ENCODE measurements at places on chromosomes 16 and 17.

DNA sequence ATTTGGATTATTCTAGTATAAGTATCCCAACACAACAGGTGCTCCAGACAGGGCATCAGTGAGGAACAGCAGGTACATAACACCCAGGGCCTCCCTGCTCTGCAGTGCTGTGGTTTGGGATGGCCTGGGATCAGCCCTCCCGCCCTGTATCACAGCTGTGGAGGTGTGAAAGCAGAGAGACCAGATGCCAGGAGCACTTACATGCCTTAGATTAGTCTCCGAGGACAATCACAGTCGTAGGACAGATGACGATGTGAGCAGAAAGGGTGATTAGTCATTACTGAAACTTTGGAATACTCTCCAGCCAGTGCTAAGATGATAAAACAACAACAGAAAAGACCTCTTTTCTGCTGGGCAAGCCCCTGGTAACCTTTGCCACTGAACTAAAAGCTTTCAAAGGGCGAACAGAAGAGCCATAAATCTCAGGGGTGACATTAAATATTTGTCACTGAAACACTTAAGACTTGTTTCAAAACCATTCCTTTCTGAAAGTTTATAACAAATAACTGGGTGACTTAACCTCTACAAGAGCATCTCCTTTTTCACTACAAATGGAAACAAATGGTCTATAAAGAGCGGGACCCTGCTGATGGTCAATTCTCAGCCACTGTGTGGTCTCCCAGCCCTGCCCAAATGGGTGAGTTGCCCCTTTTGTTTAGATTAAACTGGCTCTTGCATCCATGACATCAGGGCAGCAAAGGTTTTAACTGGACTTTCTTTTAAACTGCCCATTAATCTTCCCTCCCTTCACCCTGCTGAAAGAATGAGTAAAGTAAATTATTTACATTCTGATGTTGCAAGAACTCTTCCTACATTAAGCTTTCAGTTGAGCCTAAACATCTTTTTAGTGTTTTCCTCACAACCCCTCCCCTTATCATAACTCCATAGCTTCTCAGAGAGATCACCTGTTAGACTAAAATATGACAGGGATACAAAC lies 183.1 kb upstream of the COX10 start:
- no peak for DNase-seq

DNA sequence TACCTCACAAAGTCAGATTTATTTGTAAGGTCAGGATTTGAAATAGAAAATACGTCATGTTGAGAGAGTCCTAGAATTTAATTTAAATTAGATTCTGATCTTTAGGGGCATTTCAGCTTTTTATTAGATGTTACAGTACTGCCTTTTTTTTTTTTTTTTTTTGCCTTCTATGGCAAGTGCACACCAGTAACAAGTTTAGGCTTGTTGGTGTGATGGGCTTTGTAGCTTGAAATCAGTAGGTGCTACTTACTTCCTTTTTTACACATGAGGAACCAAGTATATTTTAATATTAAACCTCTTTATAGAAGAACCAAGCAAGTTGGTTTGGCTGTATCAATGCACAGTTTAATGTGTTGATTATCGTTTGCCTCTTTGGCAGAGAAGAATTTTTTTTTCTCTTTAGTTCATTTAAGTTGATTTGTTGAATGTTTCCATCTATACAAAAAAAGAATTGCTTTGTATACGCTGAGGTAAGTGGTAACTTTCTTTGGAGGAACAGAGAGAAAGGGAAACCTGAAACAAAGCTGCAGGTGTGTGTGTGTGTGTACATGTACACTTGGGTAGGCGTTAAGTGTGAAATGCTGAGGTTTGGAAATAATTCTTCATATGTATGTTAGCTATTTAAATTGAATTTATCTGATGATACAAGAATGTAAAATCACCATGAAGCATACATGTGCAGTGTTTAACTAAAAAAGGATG lies 15.7 kb downstream of the RBL2 start:
- DNase-seq, result no peak

- DNase-seq, result no peak
Measured at GRCh38 chr16:4060009-4060408, 56.2 kb downstream of the ADCY9 start.

- DNase-seq, result no peak
Measured at GRCh38 chr17:55764610-55765009, 13.8 kb downstream of the PCTP start.

GRCh38 chr16:80739523-80739922 lies 64.9 kb downstream of the CDYL2 start:
- no peak for DNase-seq

DNA sequence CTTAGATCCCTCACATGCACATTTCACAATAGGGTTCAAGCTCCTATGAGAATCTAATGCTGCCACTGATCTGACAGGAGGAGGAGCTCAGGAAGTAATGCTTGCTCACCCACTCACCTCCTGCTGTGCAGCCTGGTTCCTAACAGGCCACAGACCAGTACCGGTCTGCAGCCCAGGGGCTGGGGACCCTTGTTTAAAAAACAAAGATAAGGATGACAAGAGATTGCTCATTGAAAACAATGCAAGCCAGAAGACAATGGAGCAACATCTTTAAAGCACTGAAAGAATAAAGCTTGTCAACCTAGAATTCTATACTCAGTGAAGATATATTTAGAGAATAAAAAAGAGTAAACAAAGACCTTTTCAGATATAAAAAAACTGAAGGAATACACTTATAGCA lies 22.8 kb upstream of the FA2H start:
- DNase-seq, result no peak

GRCh38 chr16:4654964-4655590 lies 30.5 kb downstream of the MGRN1 start:
- DNase-seq, result no peak

DNA sequence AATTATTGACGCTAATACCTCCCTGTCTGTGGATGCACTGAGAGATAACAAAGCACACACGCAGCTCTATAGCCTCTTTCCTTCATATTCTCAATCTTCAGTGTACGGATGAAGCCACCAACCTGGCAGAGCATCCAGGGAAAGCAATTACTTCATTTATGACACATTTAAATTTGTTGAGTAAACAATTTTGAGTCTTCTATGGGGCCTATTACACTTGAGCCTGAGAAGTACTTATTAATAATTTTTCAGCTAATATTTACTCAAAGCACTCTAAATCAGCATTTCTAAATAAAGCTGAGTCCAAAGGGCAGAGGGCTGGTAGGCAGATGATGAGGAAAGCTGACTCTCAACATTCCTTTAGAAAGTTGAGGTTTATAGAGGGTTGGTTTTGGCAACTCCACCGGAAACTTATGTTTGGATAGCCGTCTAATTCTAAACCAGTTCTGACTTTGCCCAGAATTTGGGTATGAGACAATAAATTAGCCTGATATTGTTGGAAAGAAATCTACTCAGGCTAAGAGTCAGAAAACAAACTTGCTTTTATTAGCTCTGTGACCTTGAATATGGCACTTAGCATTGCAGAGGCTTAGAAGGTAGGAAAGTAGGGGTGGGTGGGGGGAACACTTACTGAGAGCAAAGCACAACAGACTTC lies 643.5 kb downstream of the CDH11 start:
- no peak for DNase-seq

- no peak for DNase-seq
Measured at GRCh38 chr17:72608436-72608835, 484.1 kb downstream of the SLC39A11 start.

- DNase-seq, result no peak
Measured at GRCh38 chr17:27386206-27387075, 69.8 kb upstream of the KSR1 start.

- no peak for DNase-seq
Measured at GRCh38 chr17:17837966-17838962, 1.5 kb upstream of the SREBF1 start.

GRCh38 chr17:36475346-36475970 lies 11.0 kb upstream of the ZNHIT3 start:
- no peak for DNase-seq

DNA sequence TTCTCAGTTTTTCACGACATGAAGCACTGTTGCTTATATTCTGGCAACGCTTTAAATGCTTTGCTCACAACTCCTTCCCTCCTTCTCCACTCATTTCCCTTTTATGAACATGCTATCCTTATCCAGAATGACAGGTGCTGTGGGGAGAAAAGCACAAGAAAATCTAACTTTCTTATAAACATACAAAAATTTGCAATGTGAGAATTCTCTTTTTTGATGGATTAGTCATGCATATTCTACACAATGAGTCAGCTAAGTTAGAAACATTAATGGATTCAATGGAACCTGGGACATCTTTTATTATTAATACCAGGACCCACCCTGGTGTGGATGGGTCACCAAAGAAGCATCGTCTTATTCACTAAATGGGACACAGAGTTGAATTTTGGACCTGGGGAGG lies 234.6 kb upstream of the CDH5 start:
- DNase-seq, result no peak

DNA sequence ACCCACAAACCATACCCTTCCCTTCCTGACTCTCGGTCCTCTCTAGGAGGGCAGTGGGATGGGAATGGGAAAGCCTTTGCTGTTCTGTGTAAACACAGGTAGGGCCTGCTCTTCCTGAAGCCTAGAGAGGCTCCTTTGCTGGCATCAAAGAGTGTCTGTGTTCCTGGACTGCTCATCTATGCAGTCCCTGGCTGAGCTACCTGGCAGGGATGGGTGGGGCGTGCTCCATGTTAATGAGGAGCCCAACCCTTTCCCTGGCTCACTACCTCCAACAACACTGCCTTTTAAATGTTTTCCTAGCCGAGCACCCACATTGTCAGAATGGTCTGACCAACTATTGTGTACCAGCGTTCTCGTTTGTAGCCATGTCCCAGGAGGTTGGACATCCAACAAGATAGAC lies 26.6 kb upstream of the NAGLU start:
- DNase-seq, result no peak

- DNase-seq, result no peak
Measured at GRCh38 chr16:22926105-22926751, 112.3 kb downstream of the HS3ST2 start.

DNA sequence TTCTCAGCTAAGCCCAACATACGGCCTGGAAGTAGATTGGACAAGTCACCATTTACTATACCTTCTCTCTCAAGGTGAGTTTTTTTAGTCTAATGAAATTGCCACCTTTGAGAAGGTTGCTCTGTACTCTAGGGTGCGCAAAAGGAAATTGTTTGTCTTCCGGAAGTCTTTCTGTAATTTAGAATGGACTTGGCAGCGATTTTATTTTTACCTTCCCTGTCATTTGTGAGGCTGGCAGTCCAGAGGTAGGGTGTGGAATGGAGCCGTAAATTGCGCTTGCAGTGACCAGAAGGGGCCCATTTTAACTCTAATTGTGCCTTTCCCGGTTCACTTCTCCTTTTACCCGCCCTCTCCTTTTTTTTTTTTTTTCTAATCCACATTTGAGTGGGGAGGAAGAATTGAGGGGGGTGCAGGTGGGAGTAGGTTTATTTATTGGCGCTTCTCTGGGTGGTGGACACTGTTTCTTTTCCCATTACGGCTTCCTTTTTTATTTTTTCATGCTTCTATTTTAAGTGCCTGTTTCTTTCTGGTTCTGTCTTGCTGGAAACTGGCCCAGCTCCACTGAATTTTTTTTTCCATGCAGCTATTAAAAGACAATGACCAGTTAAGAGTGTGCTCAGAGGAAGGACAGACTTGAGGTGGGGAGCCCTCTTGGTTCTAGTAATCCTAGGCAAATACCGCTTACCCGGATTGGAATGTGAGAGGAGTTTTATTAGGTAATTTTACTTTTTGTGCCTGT lies 89.7 kb upstream of the CLEC18A start:
- DNase-seq, result no peak

DNA sequence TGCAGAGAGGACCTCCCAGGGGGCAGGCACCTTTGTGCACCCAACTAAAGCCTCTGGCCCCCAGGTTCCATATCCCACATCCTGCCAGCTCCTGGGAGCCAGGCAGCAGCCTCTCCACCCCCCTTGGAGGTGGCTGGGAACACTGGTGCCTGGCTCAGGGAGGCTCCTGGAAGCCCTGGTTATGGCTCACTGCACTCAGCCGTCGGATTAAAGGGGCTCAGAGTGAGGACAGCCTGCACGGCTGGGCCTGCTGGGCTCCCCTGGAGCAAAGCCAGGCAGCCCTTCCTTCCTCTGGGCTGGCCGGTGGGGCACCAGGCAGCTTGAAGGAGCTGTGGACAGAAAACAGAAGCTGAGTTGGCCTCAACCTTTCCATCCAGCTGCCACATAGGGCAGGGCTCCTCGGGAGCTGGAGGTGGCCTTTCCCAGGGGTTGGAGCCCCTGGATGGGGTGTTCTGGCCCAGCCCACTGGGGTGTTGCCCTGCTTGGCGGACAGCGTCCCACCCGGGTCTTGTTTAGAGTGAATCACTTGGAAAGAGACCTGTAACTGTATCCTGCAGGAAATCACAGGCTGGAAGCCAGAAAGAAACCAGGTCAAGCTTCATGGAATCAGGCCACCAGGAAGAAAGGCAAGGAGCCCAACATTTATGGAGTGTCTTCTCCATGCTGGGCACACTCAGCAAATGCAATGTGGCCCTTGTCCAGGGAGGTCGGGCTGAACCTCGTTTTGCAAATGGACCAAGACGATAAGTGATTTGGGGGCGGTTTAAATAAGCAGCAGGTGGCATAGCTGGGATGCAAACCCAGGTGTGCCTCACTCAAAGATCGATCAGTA lies 253.3 kb downstream of the SOX9 start:
- DNase-seq, result no peak

DNA sequence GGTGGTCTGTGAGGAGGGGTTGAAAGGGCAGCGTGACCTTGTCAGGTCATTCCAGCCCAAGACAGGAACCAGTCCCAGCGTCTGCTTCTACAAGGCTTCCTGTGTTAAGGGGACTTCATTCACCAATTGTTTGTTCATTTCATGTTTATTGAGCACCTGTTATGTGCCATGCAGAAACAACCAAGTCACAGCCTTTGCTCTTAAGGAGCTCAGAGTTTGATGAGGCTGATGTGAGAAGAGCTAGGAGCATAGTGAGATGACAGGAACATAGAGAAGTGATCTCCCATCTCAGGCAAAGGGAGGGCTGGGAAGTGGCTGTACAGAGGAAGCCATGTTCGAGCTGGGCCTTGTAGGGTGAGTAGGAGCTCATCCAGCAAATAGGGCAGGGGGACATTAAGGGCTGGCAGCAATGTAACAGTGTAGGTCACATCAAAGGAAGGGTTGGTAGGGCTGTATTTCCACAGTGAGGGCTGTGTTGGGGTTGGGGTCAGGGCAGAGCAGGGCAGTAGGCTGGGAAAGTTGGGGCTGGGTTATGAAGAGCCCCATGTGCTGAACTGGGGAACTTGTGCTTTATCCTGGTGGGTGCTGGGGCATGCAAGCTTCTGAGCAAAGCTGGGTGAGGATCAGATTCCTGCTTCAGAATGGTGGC lies 79.8 kb downstream of the ARHGAP23 start:
- DNase-seq, result no peak

- no peak for DNase-seq
Measured at GRCh38 chr16:49116873-49117272, 164.8 kb downstream of the CBLN1 start.
